Stimulated activated CD4-positive, alpha-beta T cell treated with anti-CD3 and anti-CD28 coated beads, Interleukin-1b, Interleukin-23, amount 100 ng/mL, for 48 hours (primary cell): ENCODE measurements at places on chromosomes 1 and 21.

DNA sequence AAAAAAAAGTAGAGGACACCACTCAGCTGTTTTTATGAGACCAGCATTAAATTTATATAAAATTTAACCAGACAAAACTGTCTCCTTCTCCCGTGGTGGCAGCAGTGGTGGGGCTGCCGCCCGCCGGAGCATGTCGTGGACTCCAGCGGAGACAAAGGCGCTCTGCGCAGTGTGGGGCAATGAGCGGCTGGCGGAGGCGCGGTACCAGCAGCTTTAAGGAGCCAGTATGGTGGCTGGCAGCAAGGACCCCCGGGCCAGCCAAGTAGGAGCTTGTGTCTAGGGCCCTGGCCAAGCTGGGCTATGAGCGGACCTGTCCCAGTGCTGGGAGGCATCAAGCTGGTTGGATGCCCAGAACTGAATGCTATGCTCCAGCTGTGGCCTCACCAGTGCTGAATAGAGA is 2102.9 kb downstream of the NCAM2 start:
- DNase-seq = no peak

DNA sequence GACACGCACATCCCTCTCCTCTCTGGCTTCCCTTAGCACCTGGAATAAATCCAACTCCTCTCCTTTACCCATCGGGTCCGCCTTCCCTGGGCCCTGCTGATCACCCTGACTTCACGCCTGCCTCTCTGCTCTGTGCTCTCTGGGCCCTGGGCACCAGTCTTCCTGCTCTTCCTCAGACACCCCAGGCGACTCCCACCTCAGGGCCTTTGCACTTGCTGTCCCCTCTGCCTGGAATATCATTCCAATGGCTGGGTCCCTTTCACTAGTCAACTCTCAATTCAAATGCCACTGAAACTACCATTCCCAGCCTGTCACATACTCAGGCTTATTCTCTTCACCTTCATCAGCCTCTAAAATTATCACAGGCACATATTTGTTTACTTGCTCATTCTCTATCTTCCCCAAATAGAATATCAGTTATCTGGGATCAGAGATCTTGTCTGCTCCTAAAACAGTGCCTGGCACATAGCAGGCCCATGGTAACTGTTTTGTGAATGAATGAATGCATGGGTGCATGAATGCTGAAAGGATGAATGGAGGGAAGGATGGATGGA is 27.2 kb upstream of the SELENON start:
- DNase-seq = no peak

- no peak for DNase-seq
Measured at GRCh38 chr1:36776948-36777831, 257.1 kb downstream of the GRIK3 start.

- no peak for DNase-seq
Measured at GRCh38 chr1:18010945-18011344, 96.7 kb upstream of the IGSF21 start.

GRCh38 chr1:229127301-229127700 is 143.6 kb upstream of the RAB4A start:
- DNase-seq = peak; percentile 14

DNA sequence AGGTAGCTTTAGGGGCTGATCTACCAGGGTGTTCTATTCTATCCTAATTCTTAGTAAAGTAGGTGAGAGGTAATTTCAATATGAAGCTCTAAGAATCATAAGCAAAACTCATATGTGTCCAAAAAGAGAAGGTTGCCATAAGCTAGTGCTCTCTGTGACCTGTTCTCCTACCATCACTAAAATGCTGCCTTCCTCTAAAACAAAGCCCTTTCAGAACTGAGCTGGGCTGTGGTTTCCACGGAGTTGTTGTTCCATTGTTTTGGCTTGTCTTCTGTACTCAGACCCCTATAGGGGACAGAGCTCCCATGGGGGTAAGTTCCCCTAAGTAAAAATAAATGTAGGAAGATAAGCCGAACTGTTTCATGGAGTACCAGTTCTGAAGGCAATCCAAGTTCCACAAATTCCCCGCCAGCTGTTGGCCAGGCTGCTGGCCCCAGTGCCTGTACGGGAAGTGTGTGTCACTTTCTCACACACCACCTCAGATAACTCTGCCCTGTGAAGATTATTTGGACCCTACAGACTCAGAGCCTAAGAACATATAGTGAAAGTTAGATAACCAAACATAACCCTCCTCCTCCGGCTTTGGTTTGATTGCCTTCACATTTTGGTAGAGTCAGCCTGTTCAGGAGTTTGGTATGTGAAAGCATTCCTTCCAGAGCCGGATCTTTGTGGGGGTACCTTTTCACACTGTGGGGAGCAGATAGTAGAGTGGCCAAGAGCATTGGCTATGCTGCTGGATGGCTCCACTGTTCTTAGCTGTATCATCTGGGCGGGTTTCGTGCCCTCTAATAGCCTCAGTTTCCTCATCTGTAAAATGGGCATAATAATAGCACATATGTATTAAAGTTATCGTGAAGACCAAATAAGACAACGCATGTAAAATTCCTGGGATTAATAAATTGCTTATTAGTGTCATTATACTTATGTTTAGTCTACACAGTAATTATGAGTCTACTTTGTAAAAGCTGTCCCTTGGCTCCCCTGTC is 10.8 kb downstream of the DPT start:
- DNase-seq = no peak

GRCh38 chr1:59997479-59998115 is 71.0 kb upstream of the CYP2J2 start:
- DNase-seq = no peak

- DNase-seq = peak; percentile 56
Measured at GRCh38 chr1:204438628-204439027, 27.0 kb upstream of the PPP1R15B start.

- no peak for DNase-seq
Measured at GRCh38 chr1:91555074-91555730, 54.6 kb downstream of the CDC7 start.

DNA sequence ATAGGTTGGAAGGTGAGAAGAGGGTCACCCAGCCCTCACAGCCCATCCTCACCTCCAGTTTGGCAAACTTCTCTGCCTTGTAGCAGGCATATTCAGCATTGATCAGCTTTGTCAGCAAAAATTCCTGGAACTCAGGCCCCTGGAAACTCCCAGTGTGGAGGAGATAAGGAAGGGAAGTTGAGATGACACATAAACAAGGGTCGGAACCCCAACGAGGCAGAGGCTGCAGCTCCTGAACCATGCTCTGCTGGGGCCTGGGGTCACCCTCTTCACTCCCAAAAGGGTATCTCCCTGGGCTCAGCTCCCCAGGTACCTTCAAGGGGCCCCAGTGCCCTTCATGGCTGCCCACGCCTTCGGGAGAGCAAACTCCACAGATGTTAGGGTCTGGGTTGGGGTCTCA is 60.4 kb downstream of the RAP1GAP start:
- no peak for DNase-seq

GRCh38 chr21:16587141-16587581 is 857.4 kb downstream of the USP25 start:
- DNase-seq = no peak

- DNase-seq = no peak
Measured at GRCh38 chr21:15932726-15933125, 202.9 kb downstream of the USP25 start.

DNA sequence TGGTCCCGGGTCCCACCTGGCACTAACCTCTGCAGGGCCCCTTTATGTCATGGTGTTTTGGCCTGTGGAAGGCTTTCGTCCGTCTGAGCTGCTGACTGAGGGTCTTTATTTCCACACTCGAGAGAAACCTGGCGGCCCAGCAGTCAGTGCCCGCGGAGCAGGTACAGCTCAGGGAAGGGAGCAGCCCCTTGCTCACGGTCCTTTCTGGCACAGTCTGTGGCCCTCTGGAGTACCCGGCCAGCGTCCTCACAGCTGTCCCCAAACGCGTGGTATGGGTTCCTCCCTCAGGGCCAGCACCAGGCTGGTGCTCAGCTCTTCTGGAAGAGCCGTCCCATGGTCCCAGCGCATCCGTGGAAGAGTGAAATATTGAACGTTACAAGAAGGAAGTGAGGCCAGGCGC is 24.3 kb downstream of the SKI start:
- no peak for DNase-seq

DNA sequence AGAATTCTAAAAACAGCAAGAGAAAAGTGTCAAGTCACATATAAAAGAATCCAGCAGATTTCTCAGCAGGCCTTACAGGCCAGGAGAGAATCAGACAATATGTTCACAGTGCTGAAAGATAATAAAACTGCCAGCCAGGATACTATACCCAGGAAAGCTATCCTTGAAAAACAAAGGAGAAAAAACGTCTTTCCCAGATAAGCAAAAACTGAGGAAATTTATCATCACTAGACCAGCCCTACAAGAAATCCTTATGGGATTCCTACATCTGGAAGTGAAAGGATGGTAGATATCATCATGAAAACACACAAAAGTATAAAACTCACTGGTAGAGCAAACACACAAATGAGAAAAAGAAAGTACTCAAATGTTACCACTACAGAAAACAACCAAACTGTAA is 25.2 kb upstream of the UTS2 start:
- DNase-seq = no peak

DNA sequence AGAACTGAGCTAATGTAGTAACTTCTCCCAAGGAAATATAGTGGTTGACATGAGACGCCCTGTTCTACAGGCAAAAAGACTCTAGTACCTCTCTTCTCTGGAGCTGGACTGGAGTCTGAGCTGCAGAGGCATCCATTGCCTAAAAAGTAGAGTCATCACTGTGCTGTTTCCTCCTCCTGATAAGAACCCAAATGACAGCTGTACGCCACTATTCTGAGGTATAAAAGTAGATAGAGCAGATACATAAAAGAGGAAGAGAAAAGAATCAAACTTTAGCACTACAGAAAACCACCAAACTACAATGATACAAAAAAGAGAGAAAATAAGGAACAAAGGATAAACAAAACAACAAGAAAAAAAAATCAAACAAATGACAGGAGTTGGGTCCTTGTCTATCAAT is 1568.8 kb downstream of the PLA2G4A start:
- DNase-seq = no peak

GRCh38 chr1:6987940-6988339 is 202.7 kb downstream of the CAMTA1 start:
- no peak for DNase-seq

DNA sequence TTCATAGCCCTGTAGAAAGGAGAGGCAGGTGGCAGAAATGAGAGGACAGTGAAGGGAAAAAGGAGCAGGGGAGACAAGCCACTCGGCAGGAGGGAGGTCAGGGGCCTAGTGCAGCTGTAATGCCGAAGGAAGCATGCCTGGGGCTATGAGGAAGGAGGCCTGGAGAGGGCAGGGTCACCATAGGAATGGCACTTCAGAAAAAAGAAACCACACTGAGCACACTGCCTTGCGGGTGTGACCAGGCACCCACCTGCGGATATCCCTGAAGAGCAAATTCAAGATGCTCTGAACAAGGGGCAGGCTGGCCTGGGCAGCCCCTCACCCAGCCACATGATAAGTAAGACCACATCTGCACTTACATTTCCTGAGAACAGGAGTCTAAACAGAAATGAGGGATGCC is 104.7 kb downstream of the JAK1 start:
- DNase-seq = no peak

- no peak for DNase-seq
Measured at GRCh38 chr1:145782272-145783099, 41.4 kb downstream of the RNF115 start.

- no peak for DNase-seq
Measured at GRCh38 chr1:21139601-21140000, 37.1 kb downstream of the EIF4G3 start.

GRCh38 chr1:87294633-87295032 is 34.0 kb upstream of the LMO4 start:
- no peak for DNase-seq
